ENCODE measurements at places on chromosomes 3 and 15.

GRCh38 chr3:17765819-17766472, 23.5 kb upstream of the TBC1D5 start:
- DNase-seq: no peak

- DNase-seq: no peak
Observed at GRCh38 chr3:115727135-115727534, 103.8 kb downstream of the GAP43 start.

DNA sequence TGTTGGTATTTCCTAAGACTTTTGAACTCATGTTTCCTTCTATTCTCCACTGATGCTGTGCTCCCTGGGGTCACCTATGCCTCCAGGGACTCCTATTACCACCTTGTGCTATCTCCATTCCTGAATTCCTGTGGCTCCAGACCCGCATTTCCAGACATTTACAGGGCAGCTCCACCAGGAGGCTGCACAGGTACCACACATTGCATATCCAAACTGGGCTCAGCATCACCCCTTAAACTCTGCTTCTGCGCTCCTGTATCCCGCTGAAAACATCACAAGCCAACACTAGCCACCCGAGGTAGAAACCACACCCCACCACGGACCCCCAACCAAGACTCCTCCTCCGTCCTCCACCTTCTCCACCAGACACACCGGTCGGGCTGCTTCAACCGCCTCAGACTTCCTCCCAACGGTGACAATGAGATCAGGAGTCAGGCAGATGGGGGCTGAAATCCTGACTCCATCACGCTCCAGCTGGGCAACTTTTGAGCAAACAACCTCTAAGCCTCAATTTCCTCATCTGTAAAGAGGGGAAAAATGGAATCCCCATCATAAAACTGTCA, 10.4 kb downstream of the TNK2 start:
- no peak for DNase-seq

GRCh38 chr15:38378161-38378560, 75.8 kb upstream of the FAM98B start:
- peak; percentile 16 for DNase-seq

GRCh38 chr3:101513419-101513986, 491 bp upstream of the SENP7 start:
- DNase-seq: no peak

DNA sequence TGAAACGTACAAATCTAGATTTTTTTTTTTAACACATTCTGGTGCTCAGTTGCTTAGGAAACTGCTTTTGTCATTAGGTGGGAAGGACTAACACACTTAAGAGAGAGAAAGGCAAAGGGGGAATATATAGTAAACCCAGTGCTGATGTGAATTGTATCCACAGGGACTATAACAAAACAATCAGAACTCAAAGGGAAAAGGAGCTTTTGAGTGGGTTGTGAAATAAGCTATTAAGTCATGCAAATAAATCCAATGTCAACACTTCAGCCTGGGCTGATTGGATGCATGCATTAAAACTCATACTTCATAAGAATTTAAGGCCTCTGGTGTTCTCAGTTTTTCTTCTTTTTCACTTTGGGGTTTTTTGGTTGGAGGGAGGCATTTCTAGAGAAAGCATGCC, 628.9 kb downstream of the FHIT start:
- no peak for DNase-seq

- DNase-seq: no peak
Observed at GRCh38 chr3:31957106-31957505, 24.0 kb downstream of the OSBPL10 start.

GRCh38 chr3:38297537-38297936, 15.4 kb downstream of the SLC22A14 start:
- DNase-seq: no peak

GRCh38 chr15:24823473-24823872, 131.3 kb upstream of the SNRPN start:
- no peak for DNase-seq

- DNase-seq: no peak
Observed at GRCh38 chr3:184986366-184986889, 166.4 kb downstream of the C3orf70 start.

- no peak for DNase-seq
Observed at GRCh38 chr3:188972310-188972709, 199.5 kb upstream of the TPRG1 start.

GRCh38 chr3:190718097-190718496, 144.4 kb downstream of the GMNC start:
- DNase-seq: no peak

DNA sequence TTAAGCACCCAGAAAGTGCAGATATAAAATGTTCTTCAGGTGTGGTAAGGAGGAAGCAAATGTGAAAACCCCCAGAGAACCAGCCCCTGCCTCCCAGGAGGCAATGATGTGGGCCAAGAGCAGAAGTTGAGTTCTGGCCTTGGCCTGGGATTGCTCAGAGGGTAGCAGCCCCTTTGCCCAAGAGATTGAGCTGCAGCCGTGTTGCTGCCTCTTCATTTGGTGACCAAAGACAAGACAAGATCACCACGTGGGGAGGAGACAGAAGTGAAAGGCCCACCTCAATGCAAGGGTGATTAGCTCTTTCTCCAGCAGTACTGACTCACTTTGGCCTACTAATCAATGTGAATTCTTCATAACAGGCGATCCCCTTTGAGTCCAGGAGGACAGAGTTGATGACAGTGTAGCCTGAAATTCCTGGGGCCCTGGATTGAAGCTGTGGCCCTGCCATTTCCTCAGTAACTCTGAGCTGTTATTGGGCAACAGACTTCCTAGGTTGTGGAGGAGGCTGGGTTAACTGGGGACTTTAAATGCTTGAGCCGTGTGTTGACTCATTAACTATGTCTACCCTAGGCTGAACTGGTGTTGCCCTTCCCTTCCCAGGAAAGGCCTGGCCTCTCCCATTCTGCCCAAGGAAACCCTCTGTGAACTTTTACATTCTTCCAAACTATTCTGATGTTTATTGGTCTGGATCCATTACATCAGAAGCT, 86.5 kb downstream of the ST6GAL1 start:
- DNase-seq: no peak

- DNase-seq: no peak
Observed at GRCh38 chr15:27235681-27236080, 264.7 kb downstream of the GABRG3 start.

DNA sequence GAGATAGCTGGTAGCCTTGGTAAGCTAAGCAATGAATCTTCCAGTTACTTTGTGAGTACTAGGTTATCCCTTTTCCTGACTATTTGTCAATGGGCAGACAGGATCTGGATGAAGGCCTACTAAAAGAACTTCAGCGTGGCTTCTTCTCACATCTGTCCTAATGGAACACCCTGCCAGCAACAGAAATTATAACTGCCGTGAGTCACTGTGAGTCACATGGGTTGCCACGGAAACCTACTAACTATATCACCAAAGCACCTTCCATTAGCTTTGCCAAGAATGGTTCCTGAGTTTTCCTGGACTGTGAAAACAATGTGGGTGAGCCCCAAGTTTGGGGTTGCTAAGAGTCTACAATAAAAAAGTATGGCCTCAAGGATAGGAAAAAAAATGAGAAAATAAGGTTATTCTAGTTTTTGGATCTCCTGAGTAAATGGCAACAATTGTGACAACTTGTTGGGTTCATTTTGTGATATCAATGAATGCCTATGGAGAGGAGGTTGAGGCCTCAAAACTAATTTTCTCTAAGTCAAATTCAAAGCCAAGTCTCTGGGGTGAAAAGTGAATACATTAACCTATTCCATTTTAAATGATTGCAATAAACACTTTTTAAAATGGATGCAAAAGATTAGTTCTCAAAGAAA, 195.1 kb upstream of the ICE2 start:
- no peak for DNase-seq
